ENCODE measurements at places on chromosomes 1 and 21. TPM values are rescaled to one million over a fixed set of nuclear protein-coding genes. Genes with fewer than 3 reads are reported as not detected.

Gene CDA
- not detected for total RNA-seq

Gene FALEC
- total RNA-seq: 1.0 TPM

Gene NEGR1
- total RNA-seq: 3.1 TPM

Gene LCK
- total RNA-seq: not detected

Gene FYB2
- total RNA-seq: not detected

Gene BGLAP
- total RNA-seq: 0.50 TPM

Gene PADI2
- total RNA-seq: not detected

DNA sequence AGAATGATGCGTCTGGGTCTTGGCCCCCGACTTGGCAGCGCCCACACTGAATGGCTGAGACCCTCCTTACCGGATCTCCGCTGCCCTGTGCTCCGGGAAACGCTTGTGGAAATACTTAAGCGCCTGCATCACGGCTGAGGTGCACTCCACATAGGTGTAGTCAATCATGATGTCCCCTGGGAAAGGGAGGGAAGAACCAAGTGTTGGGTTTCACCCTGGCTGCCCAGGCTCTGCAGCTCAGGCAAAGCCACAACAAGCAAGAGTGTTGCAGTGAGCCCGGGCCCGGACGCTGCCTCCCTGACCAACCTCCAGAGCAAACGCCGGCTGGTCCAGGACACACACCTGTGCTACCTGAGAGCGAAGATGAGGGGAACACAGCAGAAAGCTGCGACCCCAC lies 21.5 kb upstream of the SPATC1L start:
- H3K27me3 ChIP-seq: no peaks in the 10 kb centered on the region
- H3K4me1 ChIP-seq: no peaks in the 10 kb centered on the region
- DNase-seq: no peak
- no peak overlapping the region for H3K27ac ChIP-seq
- H3K4me3 ChIP-seq: no peak overlapping the region

- no peak overlapping the region for H3K4me3 ChIP-seq
- H3K36me3 ChIP-seq: no peaks in the 10 kb centered on the region
- DNase-seq: peak; percentile 34
- no peaks in the 10 kb centered on the region for H3K4me1 ChIP-seq
- H3K27ac ChIP-seq: no peak overlapping the region
Measured at GRCh38 chr1:184276416-184276815, 110.4 kb upstream of the C1orf21 start.

DNA sequence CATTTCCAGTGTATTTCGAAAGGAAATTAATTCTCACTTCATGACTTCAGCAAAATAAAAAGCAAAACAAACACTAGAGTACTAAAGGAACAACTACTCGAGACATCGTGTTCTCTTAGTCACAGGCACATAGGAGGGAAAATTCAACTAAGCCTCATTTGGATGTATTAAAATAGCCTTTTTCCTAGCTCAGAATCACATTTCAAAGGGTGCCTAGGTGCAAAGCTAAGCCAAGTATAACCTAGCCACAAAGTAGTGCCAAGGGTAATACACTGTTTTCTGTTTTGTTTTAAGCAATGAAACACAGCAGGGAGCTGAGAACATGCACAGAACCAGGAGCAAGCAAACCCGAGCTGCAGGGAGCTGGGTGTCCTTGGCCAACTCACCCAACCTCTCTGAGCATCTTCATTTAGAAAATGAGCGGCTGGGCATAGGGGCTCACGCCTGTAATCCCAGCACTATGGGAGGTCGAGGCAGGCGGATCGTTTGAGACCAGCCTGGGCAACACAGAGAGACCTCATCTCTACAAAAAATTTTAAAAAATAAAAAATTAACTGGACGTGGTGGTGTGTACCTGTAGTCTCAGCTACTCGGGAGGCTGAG lies 26.6 kb upstream of the ACBD6 start:
- DNase-seq: peak; percentile 29
- no peaks in the 10 kb centered on the region for H3K27me3 ChIP-seq
- H3K4me1 ChIP-seq: no peaks in the 10 kb centered on the region
- no peaks in the 10 kb centered on the region for H3K36me3 ChIP-seq
- no peak overlapping the region for H3K27ac ChIP-seq
- H3K4me3 ChIP-seq: no peak overlapping the region

- H3K36me3 ChIP-seq: peaks cover 4% of the 10 kb centered on the region
- no peak overlapping the region for H3K4me3 ChIP-seq
- H3K27ac ChIP-seq: no peak overlapping the region
- peaks cover 5% of the 10 kb centered on the region for H3K4me1 ChIP-seq
Measured at GRCh38 chr1:156195853-156196252, 1.9 kb downstream of the SLC25A44 start.

GRCh38 chr1:199580300-199580699 lies 447.2 kb upstream of the NR5A2 start:
- H3K4me3 ChIP-seq: no peak overlapping the region
- no peak for DNase-seq
- H3K36me3 ChIP-seq: no peaks in the 10 kb centered on the region
- no peaks in the 10 kb centered on the region for H3K27me3 ChIP-seq
- no peaks in the 10 kb centered on the region for H3K4me1 ChIP-seq

DNA sequence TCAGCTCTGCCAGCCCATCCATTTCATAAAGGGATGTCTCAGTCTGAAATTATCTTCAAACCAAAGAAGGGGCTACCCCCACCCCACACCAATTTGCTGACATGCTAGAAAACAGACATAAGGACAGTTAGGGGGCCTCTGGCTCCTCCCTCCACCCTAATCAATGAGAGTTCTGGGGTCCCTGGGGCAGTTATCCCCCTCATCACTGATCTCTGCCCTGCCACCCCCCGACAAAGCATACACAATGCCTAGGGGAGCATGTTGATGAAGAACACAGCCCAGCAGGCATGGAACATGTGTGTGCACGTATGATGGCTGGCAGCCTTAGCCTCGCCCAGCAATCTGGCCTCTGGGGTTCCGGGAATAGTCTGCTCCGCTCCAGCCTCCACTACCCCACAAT lies 58.9 kb downstream of the RHBG start:
- no peak overlapping the region for H3K4me3 ChIP-seq
- H3K27me3 ChIP-seq: peaks cover 77% of the 10 kb centered on the region
- no peaks in the 10 kb centered on the region for H3K36me3 ChIP-seq
- DNase-seq: no peak

- no peak overlapping the region for H3K4me3 ChIP-seq
- no peaks in the 10 kb centered on the region for H3K36me3 ChIP-seq
- H3K27me3 ChIP-seq: no peaks in the 10 kb centered on the region
- DNase-seq: no peak
- H3K4me1 ChIP-seq: no peaks in the 10 kb centered on the region
Measured at GRCh38 chr1:187588917-187589316, 760.2 kb downstream of the PLA2G4A start.

- H3K4me3 ChIP-seq: peak overlapping the region; percentile 90
- H3K27ac ChIP-seq: peak overlapping the region; percentile 96
- peaks cover 10% of the 10 kb centered on the region for H3K4me1 ChIP-seq
- H3K36me3 ChIP-seq: peaks cover 3% of the 10 kb centered on the region
- DNase-seq: no peak
- H3K27me3 ChIP-seq: no peaks in the 10 kb centered on the region
Measured at GRCh38 chr1:23370330-23370708, 683 bp upstream of the ZNF436 start.

DNA sequence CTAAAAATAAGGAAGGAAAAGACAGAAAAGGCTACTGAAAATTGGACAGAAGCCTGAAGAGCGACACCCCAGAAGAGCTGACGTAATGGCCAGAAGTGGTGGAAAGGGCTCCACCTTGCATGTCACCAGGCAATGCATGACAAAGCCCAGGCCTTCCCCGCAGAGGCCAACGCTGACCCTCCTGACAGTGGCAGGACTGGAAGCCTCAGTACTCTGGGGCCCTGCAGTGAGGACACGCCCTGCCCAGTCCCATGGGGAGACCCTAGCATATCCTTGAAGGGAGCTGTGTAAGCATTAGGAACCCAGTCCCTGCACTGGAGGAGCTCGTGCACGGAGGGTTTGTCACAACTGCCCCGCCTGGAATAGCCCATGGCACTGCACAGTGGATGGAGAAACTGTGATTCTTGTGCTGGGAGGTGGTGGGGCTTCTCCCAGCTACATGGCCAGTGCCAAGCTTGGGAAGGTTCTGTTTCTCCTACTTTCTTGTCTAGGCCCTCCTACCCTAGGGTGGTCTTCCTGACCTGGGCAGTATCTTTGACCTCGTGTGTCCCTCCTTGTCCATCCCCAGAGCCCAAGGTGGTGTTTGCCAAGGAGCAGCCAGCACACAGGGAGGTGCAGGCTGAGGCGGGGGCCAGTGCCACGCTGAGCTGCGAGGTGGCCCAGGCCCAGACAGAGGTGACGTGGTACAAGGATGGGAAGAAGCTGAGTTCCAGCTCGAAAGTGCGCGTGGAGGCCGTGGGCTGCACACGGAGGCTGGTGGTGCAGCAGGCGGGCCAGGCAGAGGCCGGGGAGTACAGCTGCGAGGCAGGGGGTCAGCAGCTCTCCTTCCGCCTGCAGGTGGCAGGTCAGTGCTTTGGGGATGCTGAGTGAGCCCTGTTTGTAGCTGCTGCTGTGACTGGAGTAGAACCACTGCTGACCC lies 60.4 kb downstream of the OBSCN start:
- DNase-seq: no peak
- no peak overlapping the region for H3K4me3 ChIP-seq
- H3K27me3 ChIP-seq: no peaks in the 10 kb centered on the region
- H3K4me1 ChIP-seq: no peaks in the 10 kb centered on the region
- H3K36me3 ChIP-seq: no peaks in the 10 kb centered on the region

GRCh38 chr1:81231729-81232038 lies 569.0 kb upstream of the ADGRL2 start:
- H3K4me1 ChIP-seq: no peaks in the 10 kb centered on the region
- no peaks in the 10 kb centered on the region for H3K36me3 ChIP-seq
- DNase-seq: no peak
- peak overlapping the region; percentile 38 for H3K4me3 ChIP-seq
- no peaks in the 10 kb centered on the region for H3K27me3 ChIP-seq

- no peak for DNase-seq
- H3K27ac ChIP-seq: no peak overlapping the region
- H3K4me1 ChIP-seq: no peaks in the 10 kb centered on the region
- H3K4me3 ChIP-seq: no peak overlapping the region
- H3K27me3 ChIP-seq: no peaks in the 10 kb centered on the region
- no peaks in the 10 kb centered on the region for H3K36me3 ChIP-seq
Measured at GRCh38 chr21:15514073-15514946, 215.5 kb upstream of the USP25 start.

DNA sequence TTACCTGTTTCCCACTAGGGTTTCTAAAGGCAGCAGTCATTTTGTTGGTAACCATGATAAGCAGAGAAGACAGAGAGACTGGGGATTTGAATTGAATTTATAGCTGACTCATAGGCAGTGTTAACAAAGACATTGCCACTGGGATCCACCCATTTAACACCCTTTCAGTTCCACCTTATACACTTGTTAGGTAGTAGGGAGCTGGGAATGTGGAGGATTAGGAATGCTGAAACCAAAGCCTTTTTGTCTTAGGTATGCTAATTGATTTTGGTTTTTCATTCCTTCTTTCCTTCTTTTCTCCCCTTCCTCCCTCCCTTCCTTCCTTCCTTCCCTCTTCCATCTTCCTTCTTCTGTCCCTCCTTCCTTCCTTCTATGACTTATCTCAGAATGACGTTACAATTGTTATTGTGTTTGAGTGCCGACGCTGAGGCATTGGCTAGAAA lies 7.5 kb upstream of the EVI5 start:
- no peaks in the 10 kb centered on the region for H3K27me3 ChIP-seq
- no peaks in the 10 kb centered on the region for H3K4me1 ChIP-seq
- DNase-seq: no peak
- H3K36me3 ChIP-seq: no peaks in the 10 kb centered on the region
- H3K27ac ChIP-seq: no peak overlapping the region

DNA sequence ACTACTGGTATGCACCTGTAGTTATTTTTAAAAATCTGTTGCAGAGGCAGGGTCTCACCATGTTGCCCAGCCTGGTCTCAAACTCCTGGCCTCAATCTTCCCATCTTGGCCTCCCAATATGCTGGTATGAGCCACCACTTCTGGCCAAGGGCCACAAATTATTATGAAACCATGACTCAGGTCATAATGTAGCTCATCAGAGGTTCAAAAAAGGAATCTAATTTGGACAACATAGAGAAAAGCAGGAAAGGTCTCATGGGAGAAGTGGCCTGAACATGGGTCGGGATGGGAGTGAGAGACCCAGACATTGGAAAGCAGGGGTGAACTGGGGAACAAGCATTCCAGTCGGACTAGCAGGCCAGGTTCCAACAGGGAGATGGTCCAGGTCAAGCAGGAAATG lies 45.2 kb upstream of the C1orf198 start:
- no peak overlapping the region for H3K4me3 ChIP-seq
- H3K27me3 ChIP-seq: no peaks in the 10 kb centered on the region
- H3K27ac ChIP-seq: no peak overlapping the region
- H3K4me1 ChIP-seq: peaks cover 3% of the 10 kb centered on the region
- H3K36me3 ChIP-seq: no peaks in the 10 kb centered on the region
- DNase-seq: no peak

GRCh38 chr21:15243406-15243805 lies 178.6 kb upstream of the NRIP1 start:
- DNase-seq: no peak
- no peaks in the 10 kb centered on the region for H3K27me3 ChIP-seq
- H3K27ac ChIP-seq: no peak overlapping the region
- H3K4me3 ChIP-seq: no peak overlapping the region
- no peaks in the 10 kb centered on the region for H3K4me1 ChIP-seq
- H3K36me3 ChIP-seq: no peaks in the 10 kb centered on the region

- no peak overlapping the region for H3K4me3 ChIP-seq
- H3K27ac ChIP-seq: no peak overlapping the region
- no peak for DNase-seq
- no peaks in the 10 kb centered on the region for H3K36me3 ChIP-seq
- peaks cover 7% of the 10 kb centered on the region for H3K27me3 ChIP-seq
Measured at GRCh38 chr1:156455362-156455761, 45.2 kb downstream of the MEF2D start.

- peak; percentile 18 for DNase-seq
- H3K27ac ChIP-seq: no peak overlapping the region
- H3K27me3 ChIP-seq: no peaks in the 10 kb centered on the region
- H3K4me1 ChIP-seq: peaks cover 18% of the 10 kb centered on the region
- no peaks in the 10 kb centered on the region for H3K36me3 ChIP-seq
Measured at GRCh38 chr1:153919876-153920852, 2.6 kb downstream of the GATAD2B start.

GRCh38 chr21:44535963-44536362 lies 4.0 kb downstream of the KRTAP10-1 start:
- no peak overlapping the region for H3K4me3 ChIP-seq
- no peak overlapping the region for H3K27ac ChIP-seq
- no peak for DNase-seq
- H3K36me3 ChIP-seq: no peaks in the 10 kb centered on the region
- no peaks in the 10 kb centered on the region for H3K4me1 ChIP-seq

DNA sequence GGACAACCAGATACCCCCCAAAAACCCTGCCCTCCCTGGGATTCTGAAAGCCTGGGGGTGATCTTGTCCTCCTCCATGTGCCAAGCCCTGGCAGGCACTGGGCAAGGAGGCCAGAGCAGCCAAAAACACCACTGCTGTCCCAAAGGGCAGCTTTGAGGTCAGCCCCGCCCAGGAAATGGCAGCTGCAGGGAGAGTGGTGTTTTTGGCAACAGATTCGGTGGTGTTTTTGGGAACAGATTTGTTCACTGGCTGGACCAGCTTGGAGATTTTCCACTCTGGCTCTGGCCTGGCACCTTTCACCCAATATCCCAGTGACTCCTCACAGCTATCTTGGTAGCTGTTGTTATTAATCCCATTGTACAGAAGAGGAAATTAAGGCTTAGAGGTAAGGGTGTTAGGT lies 34.7 kb downstream of the LRP8 start:
- H3K4me3 ChIP-seq: no peak overlapping the region
- peaks cover 5% of the 10 kb centered on the region for H3K4me1 ChIP-seq
- peak; percentile 63 for DNase-seq
- H3K27me3 ChIP-seq: no peaks in the 10 kb centered on the region

- H3K36me3 ChIP-seq: peaks cover 4% of the 10 kb centered on the region
- no peak overlapping the region for H3K4me3 ChIP-seq
- H3K4me1 ChIP-seq: no peaks in the 10 kb centered on the region
Measured at GRCh38 chr1:40411843-40412242, 38.3 kb downstream of the SMAP2 start.
